ENCODE measurements at places on chromosomes 1 and 21. TPM values are rescaled to one million over a fixed set of nuclear protein-coding genes. Genes with fewer than 3 reads are reported as not detected.

The TEKT2 gene
- not detected for total RNA-seq

The BCAR3 gene
- 75.3 TPM for total RNA-seq

The OR2C3 gene
- not detected for total RNA-seq

The LCA5L gene
- 2.2 TPM for total RNA-seq

The VWA5B1 gene
- not detected for total RNA-seq

The KRTAP11-1 gene
- not detected for total RNA-seq

The RGS7 gene
- total RNA-seq: not detected

The CELA2A gene
- total RNA-seq: not detected

The OR2AK2 gene
- not detected for total RNA-seq

The HSD3B1 gene
- total RNA-seq: not detected

The RHCE gene
- total RNA-seq: not detected

The CYP2J2 gene
- not detected for total RNA-seq

The RSPH1 gene
- total RNA-seq: 1.1 TPM
